ENCODE measurements at places on chromosomes 11 and 22. TPM values are rescaled to one million over a fixed set of nuclear protein-coding genes. Genes with fewer than 3 reads are reported as not detected.

The DDX17 gene
- 234 TPM for total RNA-seq

DNA sequence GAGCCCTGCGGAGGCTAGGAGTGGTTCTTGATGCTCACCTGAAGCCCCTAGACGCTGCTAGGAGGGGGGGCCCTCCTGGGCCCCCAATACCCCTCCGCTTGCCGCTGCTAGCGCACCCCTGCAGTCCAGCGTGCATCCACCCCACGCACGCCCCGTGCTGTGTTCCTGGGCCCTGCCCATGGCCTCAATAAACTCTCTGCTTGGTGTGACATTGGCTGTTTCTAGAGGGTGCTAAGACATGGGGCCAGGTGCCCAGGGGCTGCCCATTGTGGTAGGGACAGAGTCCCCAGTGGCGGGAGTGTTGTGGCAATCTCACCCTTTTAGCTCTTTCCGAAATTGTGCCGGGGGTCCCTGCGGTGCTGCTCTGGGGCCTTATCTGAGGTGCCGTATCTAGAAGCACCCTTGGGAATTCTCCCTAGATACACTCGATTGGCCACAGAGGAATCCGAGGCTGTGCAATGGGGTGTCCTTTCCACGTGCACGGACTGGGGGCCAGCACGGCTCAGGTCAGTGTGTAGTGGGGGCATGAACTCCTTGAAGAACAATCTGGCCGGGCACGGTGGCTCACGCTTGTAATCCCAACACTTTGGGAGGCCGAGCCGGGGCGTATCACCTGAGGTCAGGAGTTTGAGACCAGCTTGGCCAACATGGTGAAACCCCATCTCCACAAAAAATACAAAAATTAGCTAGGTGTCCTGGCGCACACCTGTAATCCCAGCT is 10.9 kb downstream of the MAPK8IP2 start:
- H3K27me3 ChIP-seq: no peaks in the 10 kb centered on the region
- no peak for DNase-seq
- no peak overlapping the region for H3K27ac ChIP-seq
- H3K4me1 ChIP-seq: peaks cover 28% of the 10 kb centered on the region
- no peaks in the 10 kb centered on the region for H3K36me3 ChIP-seq
- no peak overlapping the region for H3K4me3 ChIP-seq

The NPTXR gene
- total RNA-seq: 12.8 TPM

DNA sequence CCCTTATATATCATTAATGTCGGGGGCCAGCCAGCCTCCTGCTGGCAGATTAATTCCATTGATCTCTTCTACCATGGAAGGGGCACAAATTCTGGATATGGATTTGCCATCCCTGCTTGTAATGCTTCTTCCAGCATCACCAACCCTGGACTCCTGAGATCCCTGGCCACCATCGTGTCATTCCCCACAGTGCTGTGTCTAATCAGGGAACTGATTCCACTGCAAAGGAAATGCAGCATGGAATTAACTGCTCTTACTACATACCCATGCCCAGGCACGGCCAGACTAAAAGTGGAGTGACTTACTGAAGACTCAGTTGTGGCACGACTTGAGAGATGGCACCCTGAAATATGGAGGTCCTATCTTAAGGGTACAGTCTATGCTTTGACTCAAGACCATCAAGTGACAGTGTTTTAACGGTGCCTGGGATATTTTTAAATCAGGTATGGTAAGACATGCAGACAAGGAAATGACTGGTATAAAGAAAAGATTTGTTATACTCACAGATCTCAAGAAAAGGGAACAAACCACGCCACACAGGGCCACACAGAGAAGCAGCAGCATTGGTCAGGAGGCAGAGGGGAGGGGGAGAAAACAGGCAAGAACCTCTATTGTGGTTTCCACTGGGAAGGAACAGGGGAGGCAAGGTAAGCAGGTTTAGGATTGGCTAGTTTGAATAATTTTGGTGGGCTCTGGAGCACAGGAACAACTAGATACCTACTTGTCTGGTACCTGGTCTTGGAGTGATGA is 65.1 kb downstream of the IGLL5 start:
- H3K36me3 ChIP-seq: no peaks in the 10 kb centered on the region
- H3K27me3 ChIP-seq: peaks cover 5% of the 10 kb centered on the region
- no peak for DNase-seq
- no peak overlapping the region for H3K4me3 ChIP-seq
- H3K27ac ChIP-seq: no peak overlapping the region

- no peak for DNase-seq
- no peaks in the 10 kb centered on the region for H3K27me3 ChIP-seq
- H3K4me1 ChIP-seq: peaks cover 34% of the 10 kb centered on the region
- H3K4me3 ChIP-seq: no peak overlapping the region
Measured at GRCh38 chr11:69339983-69340565, 46.1 kb downstream of the MYEOV start.

DNA sequence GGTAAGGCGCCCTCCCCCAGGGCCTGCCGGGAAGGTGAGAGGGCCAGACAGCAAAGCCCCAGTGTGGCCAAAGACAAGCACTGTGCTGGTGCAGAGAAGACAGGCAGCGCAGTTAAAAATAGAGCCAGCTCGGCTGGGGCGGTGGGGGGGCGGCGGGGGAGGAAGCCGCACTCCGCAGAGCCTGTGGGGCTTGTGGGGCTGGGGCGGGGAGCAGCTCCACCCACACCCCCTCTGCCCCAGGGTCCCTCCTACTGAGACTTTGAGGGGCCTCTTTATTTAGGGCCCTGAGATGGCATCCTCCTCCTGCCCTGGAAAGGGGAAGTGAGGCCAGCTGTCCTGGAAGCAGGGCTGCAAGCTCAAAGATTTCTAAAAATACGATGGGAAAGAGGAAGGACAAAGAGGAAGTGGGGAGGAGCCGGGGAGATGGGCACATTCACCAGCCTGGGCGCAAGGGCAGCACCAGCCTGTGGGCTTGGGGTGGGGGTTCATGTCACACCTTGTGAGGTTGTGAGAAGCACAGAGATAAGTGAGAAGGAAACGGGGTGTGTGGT is 2.6 kb downstream of the CYTH4 start:
- no peak overlapping the region for H3K4me3 ChIP-seq
- no peak overlapping the region for H3K27ac ChIP-seq
- peaks cover 10% of the 10 kb centered on the region for H3K4me1 ChIP-seq
- no peak for DNase-seq
- H3K36me3 ChIP-seq: no peaks in the 10 kb centered on the region
- no peaks in the 10 kb centered on the region for H3K27me3 ChIP-seq

DNA sequence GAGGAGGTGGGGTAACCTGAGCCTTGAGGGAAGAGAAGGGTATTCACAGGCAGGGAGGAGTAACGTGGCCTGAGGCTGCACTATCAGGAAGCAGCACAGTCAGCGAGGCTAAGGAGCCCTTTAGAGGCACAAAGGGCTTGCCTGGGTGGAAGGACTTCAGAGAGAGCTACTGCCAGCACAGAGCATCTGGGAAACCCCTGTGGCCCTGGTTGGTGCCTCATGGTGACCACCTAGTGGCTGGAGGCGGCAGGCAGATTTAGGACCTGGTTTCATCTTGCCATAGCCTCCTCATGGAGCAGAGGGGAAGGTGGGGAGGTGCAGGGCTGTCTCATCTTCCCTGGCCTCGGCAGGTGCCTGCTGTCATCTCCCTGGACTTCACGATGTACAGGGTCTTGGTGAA is 64.5 kb downstream of the MPPED1 start:
- no peak for DNase-seq
- peaks cover 16% of the 10 kb centered on the region for H3K27me3 ChIP-seq
- no peak overlapping the region for H3K27ac ChIP-seq
- no peaks in the 10 kb centered on the region for H3K4me1 ChIP-seq

DNA sequence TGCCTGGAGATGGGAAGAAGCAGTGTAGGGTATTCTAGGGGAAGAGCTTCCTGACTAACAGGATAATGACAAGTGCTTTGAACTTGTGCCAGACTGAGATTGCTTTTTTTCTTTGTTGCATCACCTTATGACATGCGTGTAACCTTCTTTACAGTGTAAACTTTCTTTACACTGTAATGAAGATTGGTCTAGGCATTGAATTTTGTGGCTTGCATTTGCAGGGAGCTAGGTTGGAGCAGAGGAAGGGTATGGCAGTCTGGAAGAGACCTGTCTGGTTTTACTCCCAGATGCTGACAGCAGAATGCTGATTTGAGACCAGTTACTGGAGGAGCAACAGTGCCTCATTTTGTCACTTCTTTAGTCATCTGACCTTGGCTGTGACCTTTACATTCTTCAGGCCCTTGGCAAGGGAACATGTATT is 5.6 kb downstream of the DDB2 start:
- peaks cover 7% of the 10 kb centered on the region for H3K4me1 ChIP-seq
- no peaks in the 10 kb centered on the region for H3K27me3 ChIP-seq
- no peak overlapping the region for H3K27ac ChIP-seq
- H3K4me3 ChIP-seq: no peak overlapping the region

DNA sequence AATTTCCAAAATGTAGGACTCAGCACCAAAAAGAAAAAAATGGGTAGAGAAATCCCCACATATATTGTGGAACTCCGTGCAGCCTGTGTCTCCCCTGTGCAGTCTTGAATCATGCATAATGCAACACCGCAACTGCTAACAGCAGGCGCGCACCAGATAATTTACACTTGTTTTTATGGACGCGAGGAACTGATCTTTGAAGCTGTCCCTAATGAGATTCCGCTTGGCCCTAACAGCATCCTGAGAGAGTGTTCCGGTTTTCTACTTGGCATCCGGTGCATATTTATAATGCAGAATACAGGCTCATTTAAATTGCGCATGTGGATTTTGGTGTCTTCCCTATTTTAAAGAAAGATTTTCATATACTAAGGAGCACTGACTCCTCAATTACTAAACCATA is 21.1 kb downstream of the MPPED2 start:
- no peaks in the 10 kb centered on the region for H3K36me3 ChIP-seq
- H3K27ac ChIP-seq: no peak overlapping the region
- H3K27me3 ChIP-seq: peaks cover 11% of the 10 kb centered on the region
- H3K4me1 ChIP-seq: no peaks in the 10 kb centered on the region

The RASGRP2 gene
- total RNA-seq: 12.8 TPM

DNA sequence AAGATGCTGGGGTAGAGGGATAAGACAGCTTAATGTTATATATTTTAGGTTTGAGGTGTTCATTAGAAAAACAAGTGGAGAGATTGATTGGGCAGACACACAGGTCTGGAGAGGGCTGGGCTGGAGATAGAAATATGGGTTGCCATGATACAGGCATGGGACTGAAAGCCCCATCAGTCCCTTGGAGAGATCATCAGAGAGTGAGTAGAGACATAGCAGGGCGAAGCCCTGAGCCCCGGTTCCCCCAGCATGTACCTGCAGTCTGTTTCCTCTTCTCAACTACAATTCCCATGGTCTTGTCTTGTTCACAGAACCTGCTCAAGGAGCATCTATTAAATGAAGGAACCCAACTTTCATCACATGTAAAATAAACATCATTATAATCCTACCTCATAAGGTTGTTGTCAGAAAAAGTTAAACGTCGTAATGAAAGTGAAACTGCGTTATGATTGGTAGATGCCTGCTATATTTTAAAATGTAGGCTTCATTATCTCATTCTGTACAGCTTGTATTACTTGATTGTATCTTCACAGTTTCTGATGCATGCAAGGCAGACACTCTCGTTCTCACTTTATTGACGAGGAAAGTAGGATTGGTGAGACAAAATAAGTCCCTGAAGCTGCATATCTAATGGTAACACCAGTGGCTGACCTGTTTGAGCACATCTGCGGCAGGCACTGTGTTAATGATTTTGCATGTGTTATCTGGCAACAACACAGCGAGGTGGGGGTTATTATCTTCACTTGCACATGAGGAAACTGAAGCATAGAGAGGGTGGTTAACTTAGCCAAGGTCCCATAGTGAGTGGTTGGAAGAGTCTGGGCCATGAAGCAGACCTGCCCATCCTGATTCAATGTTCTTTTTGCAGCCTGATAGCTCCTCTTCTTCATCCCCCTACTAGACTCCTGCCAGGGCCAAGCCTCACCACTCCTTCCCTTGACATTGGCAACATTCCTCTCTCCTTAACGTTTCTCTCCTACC is 63.5 kb downstream of the ENDOD1 start:
- H3K27ac ChIP-seq: no peak overlapping the region
- DNase-seq: no peak
- H3K4me1 ChIP-seq: peaks cover 17% of the 10 kb centered on the region
- H3K27me3 ChIP-seq: no peaks in the 10 kb centered on the region
- no peak overlapping the region for H3K4me3 ChIP-seq
- H3K36me3 ChIP-seq: no peaks in the 10 kb centered on the region
